ENCODE measurements at places on chromosomes 7 and 10.

GRCh38 chr7:87797798-87798403, 78.3 kb downstream of the SLC25A40 start:
- no peak for DNase-seq

DNA sequence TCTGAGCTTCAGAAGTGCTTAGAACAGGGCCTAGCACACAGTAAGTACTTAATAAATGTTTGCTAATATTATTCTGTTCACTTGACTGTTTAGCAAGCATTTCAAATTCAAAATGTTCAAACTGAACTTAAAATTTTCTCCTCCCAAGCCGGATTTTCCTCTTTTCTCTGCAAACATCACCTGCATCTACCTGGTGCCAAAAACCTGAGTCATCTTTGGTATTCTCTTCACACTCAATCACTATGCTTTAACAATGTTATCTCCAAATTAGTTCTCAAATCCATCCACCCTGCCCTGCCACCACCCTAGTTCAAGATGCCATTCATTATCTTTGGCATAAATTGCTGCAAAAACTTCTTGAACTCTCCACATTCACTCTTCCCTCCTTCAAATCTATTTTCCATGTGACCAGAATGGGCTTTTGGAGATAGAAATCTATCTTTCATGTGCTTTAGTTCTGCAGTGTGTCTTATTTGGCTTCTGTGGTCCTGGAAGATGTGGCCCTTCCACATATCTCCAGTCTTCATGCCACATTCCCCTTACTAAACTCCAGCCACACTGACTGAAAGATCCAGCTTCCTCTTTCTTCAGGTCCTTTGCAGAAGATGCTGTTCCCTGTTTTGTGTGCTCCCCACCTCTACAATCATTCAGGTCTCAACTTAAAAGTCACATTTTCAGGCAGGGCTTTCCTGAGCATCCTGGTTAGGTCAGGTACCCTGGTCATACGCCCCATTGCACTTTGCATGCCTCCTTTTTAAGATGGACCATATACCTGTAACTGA, 2.0 kb downstream of the GGCT start:
- DNase-seq, result no peak

DNA sequence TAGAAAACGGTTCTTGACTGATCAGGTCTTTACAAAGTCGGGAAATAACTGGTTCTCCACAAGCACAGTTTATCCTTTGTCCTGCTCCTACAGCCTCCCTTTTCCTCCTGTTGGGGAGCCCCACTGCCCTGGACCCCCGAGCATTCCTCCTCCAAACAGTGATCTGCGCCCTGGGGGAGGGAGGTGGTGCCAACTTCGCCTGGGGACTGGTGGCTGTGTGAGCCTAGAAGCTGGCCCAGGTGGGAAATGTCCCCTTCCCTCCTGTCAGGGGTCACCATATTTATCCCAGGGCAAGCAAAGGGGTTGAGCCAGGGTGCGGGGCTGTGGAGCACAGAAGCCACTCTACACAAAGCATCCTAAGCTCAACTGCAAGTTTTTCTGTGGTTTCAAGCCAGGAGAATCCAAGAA, 5.2 kb downstream of the HMX3 start:
- DNase-seq, result no peak

DNA sequence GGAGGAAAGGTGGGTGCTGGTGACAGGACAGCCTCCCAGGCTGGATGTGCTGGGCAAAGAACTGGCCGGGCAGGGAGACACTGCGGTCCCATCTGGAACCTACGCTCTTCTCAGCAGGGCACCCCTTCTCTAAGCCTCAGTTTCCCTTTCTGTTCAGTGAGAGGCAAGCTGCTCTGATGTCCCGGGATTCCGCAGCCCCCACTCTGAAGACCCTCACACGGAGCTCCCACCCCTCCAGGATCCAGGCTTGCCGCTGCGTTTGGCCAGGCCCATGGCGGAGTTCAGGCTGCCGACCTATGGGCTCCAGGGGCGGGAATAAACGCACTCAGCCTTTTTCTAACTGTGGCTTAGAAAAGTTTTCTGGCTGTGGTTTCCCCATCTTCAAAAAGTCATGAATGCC, 10.2 kb upstream of the INTS1 start:
- no peak for DNase-seq

DNA sequence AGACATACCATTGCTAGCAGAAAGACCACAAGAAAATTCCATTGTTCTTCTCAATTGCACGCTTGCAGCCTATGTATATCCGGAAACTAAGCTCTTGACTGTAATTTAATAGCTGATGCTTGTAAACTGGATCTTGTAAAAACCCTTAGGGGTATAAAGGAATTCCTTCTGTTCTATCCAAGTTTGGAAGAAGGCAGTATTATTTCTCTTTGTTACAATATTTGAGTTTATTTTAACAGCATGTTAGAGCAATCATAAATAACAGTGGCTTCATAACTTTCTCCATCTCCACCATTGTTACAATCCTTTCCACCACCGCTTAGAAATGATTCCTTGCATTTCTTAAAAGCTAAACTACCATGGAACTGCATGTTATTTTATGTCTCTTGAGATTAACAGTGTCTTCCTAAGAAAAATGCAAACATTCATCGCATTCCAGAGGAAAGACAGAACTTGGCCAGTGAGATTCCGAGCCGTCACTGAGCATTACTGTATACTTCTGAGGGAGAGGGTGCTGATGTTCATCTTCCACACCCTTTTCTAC, 92.5 kb downstream of the TRIL start:
- no peak for DNase-seq

DNA sequence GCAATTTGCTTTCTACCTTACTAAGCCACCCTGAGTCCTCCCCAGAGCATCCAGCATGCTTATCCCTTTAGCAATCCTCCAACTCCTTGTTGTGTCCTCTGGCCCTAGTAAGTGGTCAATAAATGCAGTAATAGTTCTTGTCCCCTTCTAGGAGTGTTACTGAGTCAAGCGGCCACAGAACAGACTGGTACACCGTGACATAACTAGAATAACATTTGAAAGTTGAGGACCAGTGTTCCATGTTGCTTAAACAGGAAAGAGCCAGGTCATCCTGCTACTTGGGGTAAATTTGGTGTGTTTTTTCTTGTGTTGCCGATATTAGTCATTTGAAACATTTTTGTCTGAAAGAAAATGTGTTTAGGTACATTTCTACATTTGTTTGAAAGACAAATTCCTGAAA, 4.8 kb upstream of the CDK6 start:
- DNase-seq, result no peak

- DNase-seq, result no peak
These were observed 124.9 kb downstream of the CLEC2L start for GRCh38 chr7:139648391-139648861.

DNA sequence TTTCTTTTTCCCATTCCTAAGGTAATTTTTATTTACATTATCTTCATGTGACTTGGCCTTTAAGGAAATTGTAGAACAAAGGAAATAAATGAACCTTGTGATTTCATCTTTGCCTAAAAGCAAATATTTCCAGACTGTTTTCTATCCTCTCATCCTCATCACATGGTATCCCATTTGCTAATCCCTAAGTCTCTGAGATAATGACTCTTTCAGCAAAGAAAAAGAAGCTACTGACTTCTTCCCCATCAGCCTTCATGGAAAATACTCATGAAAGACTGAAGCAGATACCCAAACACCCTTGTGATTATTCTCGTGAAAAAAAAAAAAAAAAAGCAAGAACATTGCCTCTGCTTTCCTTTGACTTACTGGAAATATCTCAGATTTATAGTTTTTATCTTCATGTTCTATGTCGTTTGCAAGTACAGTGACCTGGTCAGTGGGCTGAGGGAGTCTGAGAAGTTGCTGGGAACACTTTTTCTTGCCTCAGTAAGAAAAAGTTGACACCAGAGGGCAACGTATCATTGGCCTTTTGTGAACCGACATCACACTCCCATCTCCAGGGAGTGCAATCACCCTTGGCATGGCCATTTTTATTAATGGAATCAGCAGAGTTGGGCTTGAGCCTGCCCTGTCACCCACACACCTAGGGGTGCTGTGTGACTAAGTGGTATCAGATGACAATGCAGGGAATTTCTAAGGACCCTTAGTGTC, 246.0 kb upstream of the KMT2E start:
- DNase-seq, result no peak

DNA sequence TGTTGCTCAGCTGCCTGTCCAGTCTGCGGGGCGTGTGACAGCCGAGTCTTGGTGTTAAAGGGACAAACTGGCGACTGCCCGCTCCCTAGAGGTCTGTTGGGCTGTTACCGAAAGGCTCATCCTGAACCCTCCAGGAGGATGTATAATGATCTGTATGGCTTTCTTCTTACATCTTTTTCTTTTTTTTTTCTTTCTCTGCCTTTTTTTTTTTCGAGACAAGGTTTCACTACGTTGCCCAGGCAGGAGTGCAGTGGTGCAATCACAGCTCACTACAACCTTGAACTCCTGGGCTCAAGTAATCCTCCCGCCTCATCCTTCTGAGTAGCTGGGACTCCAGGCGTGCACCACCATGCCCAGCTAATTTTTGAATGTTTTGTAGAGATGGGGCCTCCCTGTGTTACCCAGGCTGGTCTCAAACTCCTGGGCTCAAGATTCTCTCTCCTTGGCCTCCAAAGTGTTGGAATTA, 857 bp downstream of the INTS15 start:
- DNase-seq, result no peak

DNA sequence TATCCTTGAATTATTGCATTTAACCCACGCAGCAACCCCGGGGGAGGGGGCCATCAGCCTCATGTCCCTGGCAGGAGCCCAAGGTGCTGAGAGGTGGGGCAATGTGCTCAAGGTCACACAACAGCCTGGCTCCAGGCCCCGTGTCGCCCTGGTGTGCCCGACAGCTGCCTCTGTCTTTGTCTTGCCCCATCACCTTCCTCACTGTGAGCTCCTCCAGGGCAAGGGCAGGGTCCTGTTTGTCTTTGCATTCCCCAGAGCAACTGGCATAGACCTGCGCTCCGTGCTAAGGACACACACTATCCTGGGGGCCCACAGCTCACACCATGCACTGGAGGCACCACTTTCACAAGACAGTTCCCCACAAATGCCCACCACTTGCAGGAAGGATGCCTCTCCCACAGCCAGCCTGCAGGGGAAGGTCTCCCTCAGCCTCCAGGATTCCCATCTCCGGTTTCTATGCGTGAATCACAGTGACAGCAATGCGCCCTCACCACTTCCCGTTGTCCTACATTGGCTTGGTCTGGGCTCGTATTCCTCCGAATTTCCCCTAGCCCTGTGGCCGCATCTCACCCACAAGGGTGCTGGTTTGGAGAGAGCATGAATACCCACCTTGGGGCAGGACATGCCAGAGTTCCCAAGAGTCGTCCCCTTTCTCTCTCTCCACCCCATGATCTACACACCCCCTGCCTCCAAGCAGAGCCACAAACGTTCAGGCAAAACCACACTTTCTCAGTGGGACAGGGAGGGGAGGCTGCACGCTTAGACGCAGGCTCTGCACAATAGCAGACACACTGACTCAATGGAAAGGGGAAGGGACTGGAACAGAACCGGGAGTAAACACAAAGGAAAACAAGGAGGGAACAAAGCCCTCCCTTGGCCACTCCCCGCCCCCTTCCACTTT, 10.3 kb downstream of the ITPRIP start:
- DNase-seq, result no peak

DNA sequence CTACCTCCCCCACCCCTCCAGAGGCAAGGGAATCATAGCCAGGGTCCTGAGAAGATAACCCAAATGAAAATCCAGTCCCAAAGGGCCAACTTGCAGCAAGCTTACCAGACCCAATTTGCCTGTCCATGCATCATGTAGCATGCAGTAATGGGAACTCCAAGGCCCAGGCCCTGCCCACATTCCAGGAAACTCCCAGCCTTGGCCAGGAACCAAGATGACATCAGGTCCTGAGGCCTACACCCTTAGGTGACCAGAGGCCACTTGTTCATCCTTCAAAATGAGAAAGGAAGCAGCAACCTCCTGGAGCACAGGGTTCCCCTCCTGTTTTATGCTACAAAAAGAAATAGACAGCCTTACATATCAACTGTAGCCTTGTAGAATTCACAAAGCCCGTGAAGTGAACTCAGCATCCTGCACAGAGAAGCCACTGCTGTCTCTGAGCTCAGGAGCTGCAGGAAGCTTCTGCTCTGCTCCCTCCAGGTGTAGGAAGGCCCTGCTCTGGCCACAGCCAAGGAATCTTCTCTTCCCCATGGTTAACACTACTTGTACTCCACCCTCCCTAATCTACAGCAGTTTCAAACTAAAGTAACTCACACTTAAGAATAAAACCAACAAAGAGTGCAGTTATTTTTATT, 30.3 kb upstream of the GRB10 start:
- DNase-seq, result no peak

- no peak for DNase-seq
These were observed 909.7 kb downstream of the DNAJB9 start for GRCh38 chr7:109479388-109479787.

- no peak for DNase-seq
These were observed at the start of gene MGAM2 for GRCh38 chr7:142111499-142111898. TSS of gene MGAM2 (plus strand) at chr7:142111718. CDS start at chr7:142116874, 5,156 bp downstream.

GRCh38 chr7:149714910-149715471, 58.4 kb downstream of the ZNF467 start:
- no peak for DNase-seq

DNA sequence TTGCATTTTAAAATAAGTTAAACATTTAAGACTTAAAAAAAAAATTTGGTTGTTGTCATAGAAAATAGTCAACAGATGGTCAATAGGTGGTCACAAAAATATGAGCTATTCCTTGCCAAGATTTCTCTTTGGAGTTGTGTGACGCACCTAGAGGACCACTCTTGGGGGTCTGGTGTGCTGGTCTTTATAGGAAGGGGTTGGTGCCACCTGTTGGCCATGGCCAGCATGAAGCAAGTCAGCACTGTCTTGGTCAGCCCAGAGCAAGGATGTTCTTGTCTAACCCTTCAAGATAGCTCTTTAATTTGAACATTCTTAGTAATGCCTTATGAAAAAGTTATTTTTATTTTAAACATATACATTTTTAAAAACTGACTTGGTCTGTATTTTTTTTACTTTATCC, 267.9 kb upstream of the CNTNAP2 start:
- DNase-seq, result no peak

DNA sequence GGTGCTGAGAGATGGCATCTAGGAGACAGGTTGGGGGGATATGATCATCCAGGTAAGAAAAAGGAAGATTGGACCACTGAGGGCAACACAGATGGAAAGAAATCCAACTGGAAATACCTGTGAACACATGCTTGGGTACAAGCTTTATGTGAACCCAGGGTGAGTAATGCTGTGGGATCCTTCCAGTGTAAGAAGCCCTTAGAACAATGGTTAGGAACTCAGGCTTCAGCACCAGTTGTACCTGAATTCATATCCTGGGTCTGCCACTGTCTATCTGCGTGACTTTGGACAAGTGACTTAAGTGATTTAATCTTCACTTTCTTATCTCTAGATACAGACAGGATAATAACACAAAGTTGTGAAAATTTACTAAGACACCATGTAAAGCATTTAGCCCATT, 131.0 kb downstream of the ST7 start:
- no peak for DNase-seq

- no peak for DNase-seq
These were observed 20.2 kb upstream of the CCNJ start for GRCh38 chr10:96023168-96023567.

Data from stimulated activated CD4-positive, alpha-beta T cell treated with anti-CD3 and anti-CD28 coated beads, Interleukin-15, amount 100 ng/mL, for 1 hour (primary cell).